ENCODE measurements at places on chromosomes 4 and X.

DNA sequence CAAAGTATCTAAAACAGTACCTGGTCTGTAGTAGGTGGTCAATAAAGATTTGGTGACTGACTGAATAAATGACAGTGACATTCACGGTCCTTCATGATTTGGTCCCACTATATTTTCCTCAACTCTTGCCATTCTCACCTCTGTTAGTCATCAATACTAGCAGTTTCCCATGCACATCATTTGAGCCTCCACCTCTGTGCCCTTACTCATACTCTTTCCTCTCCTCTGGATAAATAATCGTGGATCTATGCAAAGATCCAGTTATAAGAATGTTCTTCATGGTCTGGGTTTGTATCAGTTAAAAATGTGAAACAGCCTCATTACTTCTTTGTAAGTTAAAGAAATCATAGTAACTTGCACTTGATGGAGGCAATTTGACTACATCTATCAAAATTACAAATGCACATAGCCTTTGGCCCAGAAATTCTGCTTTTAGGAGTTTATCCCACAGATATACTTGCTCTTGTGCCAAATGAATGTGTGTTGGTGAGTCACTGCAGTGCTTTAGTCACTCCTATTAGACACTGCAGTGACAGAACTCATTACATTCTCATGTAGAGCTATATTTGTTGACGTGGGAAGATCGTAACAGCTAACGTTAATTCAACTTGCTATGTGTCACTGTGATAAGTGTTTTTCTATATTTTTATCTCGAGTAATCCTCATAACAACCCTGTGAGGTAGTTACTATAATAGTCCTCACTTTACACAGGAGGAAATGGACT, 121.9 kb upstream of the SMIM10 start:
- DNase-seq = no peak

GRCh38 chr4:43564591-43564990, 672.1 kb downstream of the GRXCR1 start:
- no peak for DNase-seq

DNA sequence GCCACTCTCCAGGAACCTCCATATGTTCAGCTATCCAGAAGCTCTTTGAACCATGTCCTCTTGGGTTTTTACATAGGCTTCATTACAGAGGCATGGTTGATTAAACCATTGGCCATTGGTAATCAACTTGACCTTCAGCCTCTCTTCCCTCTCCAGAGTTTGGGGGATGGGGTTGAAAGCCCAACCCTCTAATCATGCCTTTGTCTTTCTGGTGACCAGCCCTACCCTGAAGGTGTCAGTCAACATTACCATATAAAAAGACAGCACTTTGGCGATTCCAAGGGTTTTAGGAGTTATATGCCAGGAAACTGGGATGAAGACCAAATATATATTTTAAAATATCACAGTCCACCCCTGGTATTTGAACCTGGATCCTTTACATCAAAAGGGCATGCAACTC, 222.5 kb downstream of the CHIC1 start:
- no peak for DNase-seq

- DNase-seq = no peak
Measured at GRCh38 chrX:28312965-28313364, 274.3 kb upstream of the IL1RAPL1 start.

DNA sequence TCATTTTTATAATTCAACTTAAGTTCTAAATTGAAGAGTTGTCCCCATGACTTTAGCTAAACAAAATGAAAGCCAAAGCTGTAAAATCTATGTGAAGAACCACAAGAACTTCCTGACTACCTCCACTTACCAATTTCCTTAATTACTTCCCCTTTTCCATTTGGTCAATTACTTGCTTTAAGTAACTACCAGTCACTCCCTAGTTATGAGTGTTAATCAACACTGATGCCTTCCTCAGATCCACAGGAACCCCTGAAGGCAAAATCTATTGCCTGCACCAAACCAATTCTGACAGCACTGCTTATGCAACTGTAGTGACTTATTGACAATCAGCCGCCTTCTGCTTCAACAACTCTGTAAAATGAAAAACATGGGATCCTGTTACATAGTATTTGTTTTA, 10.5 kb downstream of the RBMX start:
- no peak for DNase-seq

GRCh38 chr4:67436742-67437141, 108.6 kb downstream of the CENPC start:
- DNase-seq = no peak

GRCh38 chr4:48649505-48649904, 130.6 kb downstream of the FRYL start:
- DNase-seq = no peak

All from CD4-positive, alpha-beta T cell treated with Interleukin-1 beta for 1 hour (primary cell).